ENCODE measurements at places on chromosomes 12 and 14.

DNA sequence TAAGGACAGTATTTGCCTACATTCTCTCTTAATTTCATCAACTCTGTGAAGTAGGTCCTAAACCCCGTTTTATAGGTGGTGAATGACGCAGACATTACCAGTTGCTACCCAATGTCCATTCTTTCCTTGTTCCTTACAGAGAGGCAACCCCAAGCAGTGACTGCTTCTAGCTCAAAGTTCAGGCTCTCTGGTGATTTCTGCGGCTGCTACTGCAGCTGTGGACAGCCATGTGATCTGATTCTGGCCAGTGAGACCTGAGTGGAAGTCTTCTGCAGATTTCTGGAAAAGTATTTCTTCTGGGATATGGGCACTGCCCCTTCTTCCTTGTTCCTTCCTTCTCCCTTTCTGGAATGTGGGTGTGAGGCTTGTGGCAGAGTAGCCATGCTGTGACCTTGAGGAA is 82.9 kb downstream of the ARF6 start:
- no peak for DNase-seq

GRCh38 chr12:26630546-26631027 is 202.4 kb downstream of the ITPR2 start:
- no peak for DNase-seq

GRCh38 chr12:13005649-13006048 is 5.6 kb upstream of the HEBP1 start:
- no peak for DNase-seq

DNA sequence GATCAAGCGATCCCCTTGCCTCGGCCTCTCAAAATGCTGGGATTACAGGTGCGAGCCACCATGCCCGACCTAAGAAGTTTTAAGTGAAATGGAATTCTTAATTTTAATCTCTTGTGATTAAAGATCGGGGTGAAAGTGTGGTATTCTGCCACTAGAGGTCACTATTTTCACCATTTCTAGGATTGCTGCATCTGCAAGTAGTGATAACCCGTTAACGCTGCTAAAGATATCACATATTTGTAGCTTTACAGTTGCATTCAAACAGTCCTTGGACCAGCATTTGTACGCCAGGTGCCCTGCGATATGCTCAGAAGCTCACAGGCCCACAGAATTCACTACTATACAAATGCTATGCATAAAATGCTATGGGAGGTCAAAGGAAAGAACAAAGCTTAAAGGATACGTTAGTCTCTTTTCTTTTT is 19.3 kb downstream of the CCDC62 start:
- DNase-seq = peak; percentile 60

DNA sequence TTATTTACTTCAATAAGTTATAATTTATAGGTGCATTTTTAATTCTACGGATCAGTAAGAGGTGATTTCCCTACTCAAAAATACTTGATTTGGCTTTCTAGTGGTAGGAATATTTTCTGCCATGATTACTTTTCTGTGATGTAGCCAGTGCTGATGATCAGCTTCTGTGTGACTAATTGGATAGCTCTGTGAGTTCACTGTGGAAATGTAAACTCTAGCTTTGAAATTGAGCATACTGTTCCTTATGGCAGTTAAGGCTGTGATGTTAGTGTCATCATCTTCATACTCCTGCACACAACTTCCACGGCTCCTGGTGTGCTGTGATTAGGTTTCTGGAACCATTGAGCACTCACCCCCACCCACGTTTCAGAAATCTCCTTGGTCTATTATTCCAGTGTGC is 48.2 kb downstream of the PLEKHA5 start:
- no peak for DNase-seq

DNA sequence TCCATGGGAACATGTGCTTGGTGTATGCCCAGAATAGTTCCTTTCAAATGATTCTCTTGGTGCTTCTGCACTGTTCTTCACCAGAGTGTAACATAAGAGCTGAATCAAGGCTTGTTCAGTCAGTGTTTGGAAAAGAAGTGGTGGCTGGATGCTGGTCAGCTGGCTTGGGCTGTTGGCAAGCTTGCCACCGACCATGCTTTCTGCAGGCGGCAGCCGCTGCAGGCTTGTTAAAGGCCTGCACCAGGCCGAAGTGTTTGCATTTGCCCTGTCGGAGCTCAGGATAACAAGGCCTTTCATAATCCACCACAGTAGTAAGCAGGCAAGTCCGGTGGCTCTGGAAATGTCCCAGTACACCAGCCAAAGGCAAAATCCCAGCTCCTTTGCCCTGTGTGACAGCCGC is 26.9 kb downstream of the DAAM1 start:
- no peak for DNase-seq

- DNase-seq = no peak
These were observed 109.1 kb downstream of the NEDD1 start for GRCh38 chr12:97016163-97016562.

DNA sequence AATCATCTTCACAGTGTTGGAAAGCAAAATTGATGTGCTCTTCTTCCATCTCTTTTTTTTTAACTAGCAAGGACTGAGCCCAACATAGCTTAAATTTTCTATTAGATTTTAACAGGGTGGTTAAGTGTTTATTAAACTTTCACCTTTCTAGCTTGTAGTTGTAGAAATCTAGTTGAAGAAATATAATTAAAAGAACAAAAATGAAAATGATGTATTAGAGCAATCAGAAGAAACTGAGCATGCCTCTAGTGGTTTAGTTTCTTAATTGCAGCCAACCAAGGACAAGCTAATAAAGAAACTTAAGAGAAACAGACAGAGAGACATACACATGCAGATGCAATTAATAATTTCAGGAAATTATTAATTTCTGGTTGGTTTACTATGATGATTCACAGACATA is 673.0 kb upstream of the LMO3 start:
- no peak for DNase-seq

DNA sequence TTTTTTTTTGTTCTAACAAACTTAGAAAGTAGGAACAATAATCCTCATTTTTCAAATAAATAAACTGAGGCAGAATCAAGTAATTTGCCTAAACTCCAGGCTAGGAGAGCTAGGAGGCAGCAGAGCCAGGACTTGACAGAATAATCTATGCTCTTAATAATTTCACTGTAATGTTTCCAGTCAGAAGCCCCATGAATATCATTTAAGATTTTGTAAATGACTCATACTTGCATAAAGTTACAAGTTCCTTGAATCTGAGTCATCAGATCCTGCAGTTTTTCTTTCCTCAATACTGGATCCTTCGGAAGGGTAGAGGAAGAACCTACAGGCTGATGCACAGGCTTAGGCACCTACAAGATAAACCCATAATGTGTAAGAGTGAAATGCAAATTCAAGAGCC is 29.0 kb downstream of the CAPRIN2 start:
- DNase-seq = no peak

DNA sequence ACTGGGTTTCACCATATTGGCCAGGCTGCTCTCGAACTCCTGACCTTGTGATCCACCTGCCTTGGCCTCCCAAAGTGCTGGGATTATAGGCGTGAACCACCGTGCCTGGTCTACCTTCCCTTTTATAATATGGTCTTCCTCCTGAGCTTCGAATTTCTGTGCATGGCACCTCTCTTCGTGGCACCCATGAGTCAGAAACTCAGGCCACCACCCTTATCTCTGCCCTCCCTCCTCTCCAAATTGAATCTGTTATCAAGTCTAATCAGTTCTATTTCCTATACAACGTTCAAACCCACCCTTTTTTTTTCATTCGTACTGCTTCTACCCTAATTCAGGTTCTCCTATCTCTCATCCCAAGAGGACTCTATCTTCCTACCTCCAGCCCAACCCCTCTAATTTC is 5.0 kb upstream of the TINF2 start:
- DNase-seq = no peak

GRCh38 chr12:24778486-24779304 is 170.2 kb downstream of the BCAT1 start:
- no peak for DNase-seq

DNA sequence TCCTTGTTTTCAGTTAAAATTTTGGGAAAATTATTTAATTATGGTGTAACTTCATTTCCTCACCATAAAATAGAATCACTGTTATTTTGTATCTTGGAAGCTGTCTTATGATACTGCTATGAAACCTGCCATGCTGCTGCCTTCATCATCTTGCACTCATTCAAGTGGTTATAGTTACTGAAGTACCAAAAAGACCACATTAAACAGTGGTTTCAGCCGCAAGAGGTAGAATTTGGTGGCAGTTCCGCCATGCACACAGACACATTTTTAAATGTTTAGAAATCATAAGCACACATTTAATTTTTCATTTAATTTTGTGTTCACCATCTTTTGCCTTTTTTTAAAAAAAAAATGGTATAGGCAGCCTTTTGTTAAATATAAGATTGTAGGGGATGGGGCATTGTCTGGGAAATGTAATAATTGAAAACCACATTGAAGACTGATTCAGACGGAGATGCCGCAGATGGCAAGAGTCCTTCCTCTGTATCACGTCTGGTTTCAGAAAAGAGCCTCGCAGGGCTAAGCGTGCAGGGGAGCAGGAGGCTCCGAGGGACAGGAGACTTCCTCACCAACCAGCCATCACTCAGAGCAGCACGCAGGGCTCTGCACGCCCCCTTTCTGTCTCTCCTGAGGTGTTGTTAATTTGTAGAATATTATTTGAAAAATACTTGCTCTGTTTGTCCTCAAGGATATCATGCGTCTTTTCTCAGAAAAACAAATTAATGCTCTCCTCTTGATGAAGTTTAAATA is 115.2 kb upstream of the PELI2 start:
- DNase-seq = peak; percentile 71

DNA sequence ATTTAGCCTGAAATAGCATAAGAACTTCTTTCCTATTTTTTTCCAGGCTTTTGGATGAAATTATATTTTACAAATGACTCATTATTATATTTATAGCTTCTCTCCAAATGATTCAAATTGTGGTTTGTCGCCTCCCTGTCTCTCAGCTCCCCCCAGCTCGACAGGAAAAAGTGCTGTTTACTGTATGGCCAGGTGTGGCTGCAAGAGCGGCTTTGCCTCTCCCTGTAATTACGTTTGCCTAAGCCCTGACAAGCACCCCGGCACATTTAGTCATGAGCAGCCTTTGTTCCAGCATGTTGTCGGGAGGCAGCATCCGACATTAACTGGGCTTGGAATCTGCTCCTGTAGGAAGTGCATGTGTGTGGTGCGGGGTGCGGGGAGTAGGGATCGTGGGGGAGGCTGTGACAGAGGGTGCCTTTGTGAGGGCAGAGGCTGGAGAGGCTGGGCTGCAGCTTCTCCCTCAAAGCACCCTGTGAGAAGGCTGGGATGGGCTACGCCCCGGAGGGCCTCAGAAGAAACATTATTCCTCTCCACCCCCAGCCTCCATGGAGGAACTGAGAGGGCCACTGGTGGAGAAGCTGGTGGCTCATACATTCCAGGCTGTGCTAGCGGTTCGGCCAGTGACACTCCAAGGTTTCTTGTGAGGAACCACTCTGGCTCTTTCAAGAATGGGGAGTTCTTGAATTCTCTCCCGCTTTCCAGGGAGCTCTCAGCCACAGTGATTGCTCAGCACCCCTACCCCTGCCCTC is 42.1 kb upstream of the CTDSP2 start:
- DNase-seq = peak; percentile 30

DNA sequence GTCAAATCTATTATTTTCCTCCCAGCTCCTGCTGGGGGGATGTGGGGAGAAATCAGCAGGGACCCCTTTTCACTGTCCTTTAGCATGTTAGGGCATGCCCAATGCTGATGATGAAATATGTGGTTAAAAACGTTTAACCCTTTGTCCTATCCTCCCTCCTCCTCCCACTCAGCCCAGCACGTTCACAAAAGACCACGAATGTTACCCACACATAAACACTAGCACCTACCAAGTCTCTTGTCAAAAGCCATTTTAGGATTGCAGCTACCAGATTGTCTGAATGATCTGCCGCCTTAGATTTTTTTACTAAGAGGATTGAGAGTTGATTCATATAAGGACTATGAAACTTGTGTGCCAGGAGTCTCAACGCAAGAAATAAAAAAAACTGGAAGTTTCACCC is 70.4 kb downstream of the TBK1 start:
- DNase-seq = no peak

GRCh38 chr14:75240781-75241180 is 37.8 kb upstream of the FOS start:
- no peak for DNase-seq

DNA sequence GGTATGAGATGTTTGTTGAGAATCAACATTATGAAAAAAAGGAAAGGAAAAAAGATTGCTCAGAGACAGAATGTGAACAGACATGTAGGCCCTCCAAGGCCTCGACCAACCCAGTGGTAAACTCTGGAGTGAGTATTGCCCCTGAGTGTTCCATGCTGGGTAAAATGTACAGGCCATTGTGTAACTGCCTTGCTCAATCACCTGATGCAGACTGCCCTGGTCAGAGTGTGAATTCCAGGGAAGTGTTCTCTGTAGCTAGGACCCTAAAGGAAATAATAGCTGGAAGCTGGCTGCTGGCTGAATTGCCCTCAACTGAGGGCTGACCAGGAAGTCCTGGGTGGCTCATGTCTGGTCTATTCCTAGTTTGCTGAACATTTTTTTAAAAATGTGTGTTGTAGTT is 1081.4 kb upstream of the LRFN5 start:
- no peak for DNase-seq

GRCh38 chr12:111411185-111411764 is 5.6 kb downstream of the SH2B3 start:
- DNase-seq = no peak

- DNase-seq = no peak
These were observed 1.5 kb upstream of the EP400 start for GRCh38 chr12:131948166-131948712.

- no peak for DNase-seq
These were observed 43.4 kb upstream of the LIMA1 start for GRCh38 chr12:50326590-50327284.

GRCh38 chr12:123808167-123808566 is 46.1 kb downstream of the DNAH10 start:
- DNase-seq = no peak

GRCh38 chr14:42563313-42563712 is 956.6 kb downstream of the LRFN5 start:
- no peak for DNase-seq

GRCh38 chr12:133236144-133236543 is 467 bp upstream of the ANHX start:
- DNase-seq = no peak

GRCh38 chr12:106670131-106670530 is 87.3 kb downstream of the RFX4 start:
- DNase-seq = no peak

- no peak for DNase-seq
These were observed 3.4 kb downstream of the TXNRD1 start for GRCh38 chr12:104218935-104219334.

DNA sequence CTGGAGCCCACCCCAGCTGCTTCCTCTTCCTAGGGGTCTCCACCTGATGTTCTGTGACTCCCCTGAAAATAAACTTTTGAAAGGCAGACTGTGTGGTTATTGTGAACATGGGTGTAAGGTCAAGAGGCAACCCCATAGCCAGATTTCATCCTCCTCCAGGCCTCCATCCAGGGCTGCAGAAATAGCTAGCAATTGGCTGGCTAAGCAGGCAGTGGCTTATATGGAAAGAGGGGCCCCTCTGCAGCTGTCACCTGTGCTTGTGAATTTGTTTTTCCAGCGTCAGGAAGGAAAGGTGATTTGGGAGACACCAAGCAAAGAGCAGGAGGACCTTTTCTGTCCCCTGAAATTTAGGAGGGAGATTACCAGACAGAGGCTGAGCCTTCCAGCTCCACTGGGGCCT is 55.8 kb downstream of the ZFP36L1 start:
- DNase-seq = no peak
